LHCN-M2 (cell line): ENCODE measurements at places on chromosomes 1 and 21.

- no peak for DNase-seq
These were observed 118.2 kb downstream of the MAGI3 start for GRCh38 chr1:113508364-113509164.

GRCh38 chr1:219917851-219918466 lies 10.4 kb downstream of the SLC30A10 start:
- peak; percentile 35 for DNase-seq

DNA sequence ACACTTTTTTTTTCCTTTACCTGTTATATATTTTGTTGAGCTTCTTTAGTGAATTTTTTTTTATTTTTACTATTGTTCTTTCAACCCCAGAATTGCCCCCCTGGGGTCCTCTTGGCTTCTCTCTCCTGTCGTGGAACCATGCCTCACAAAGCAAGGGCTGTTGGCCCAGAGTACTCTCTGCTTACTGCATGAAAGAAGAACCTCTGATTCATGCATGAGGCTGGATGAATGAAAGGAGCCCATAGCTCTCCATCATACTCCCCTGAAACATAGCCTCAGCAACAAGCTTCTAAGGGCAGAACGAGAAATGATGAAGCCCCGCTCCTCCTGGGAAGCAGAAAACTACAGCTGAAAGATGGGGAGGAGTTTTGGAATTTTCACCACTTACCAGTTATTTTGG lies 1441.0 kb downstream of the BRINP3 start:
- no peak for DNase-seq

DNA sequence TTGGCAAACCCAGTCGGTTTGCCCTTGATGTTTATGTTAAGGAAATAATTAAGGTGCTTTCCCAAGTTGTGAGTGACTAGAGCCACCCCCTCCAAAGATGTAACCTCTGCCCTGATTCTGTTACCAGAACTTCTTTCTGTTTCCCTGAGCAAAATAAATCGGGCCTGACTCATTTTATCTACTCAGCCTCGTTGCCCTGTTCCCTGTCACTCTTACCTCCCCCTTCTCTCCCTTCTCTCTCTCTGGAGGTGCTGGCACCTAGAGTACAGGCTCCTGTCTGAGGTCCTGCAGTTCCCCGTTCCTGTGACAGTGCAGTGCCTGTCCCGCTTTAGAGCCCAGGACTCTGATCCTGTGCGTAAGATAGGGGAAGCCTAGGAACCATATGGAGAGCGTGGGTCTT lies 35.4 kb downstream of the CXADR start:
- no peak for DNase-seq

- DNase-seq, result peak; percentile 75
These were observed 87.5 kb upstream of the SGIP1 start for GRCh38 chr1:66446261-66447001.
